Activated CD4-positive, alpha-beta memory T cell treated with anti-CD3 and anti-CD28 coated beads for 36 hours (primary cell): ENCODE measurements at places on chromosomes 11 and 22. TPM values are rescaled to one million over a fixed set of nuclear protein-coding genes. Genes with fewer than 3 reads are reported as not detected.

ZNF280B gene
- 2.1 TPM for total RNA-seq

SYT8 gene
- not detected for total RNA-seq

IGLL5 gene
- total RNA-seq = not detected

CARD18 gene
- not detected for total RNA-seq

CHRM1 gene
- total RNA-seq = not detected

OMP gene
- total RNA-seq = not detected

SYT9 gene
- not detected for total RNA-seq

MS4A14 gene
- not detected for total RNA-seq

CASP5 gene
- not detected for total RNA-seq

TOM1 gene
- 29.8 TPM for total RNA-seq

- H3K4me3 ChIP-seq = no peak overlapping the region
- H3K36me3 ChIP-seq = no peaks in the 10 kb centered on the region
- peaks cover 6% of the 10 kb centered on the region for H3K4me1 ChIP-seq
- H3K27ac ChIP-seq = no peak overlapping the region
- no peaks in the 10 kb centered on the region for H3K27me3 ChIP-seq
Measured at GRCh38 chr11:12287009-12287373, 90.4 kb upstream of the PARVA start.

GRCh38 chr11:86760577-86760976 lies 39.8 kb upstream of the PRSS23 start:
- no peak for DNase-seq
- H3K4me3 ChIP-seq = no peak overlapping the region
- peaks cover 10% of the 10 kb centered on the region for H3K27me3 ChIP-seq
- H3K27ac ChIP-seq = no peak overlapping the region
- no peaks in the 10 kb centered on the region for H3K36me3 ChIP-seq

- H3K4me3 ChIP-seq = no peak overlapping the region
- H3K4me1 ChIP-seq = peaks cover 2% of the 10 kb centered on the region
- no peaks in the 10 kb centered on the region for H3K36me3 ChIP-seq
- no peak for DNase-seq
- H3K27me3 ChIP-seq = peaks cover 13% of the 10 kb centered on the region
Measured at GRCh38 chr11:71241721-71242259, 10.6 kb downstream of the SHANK2 start.

DNA sequence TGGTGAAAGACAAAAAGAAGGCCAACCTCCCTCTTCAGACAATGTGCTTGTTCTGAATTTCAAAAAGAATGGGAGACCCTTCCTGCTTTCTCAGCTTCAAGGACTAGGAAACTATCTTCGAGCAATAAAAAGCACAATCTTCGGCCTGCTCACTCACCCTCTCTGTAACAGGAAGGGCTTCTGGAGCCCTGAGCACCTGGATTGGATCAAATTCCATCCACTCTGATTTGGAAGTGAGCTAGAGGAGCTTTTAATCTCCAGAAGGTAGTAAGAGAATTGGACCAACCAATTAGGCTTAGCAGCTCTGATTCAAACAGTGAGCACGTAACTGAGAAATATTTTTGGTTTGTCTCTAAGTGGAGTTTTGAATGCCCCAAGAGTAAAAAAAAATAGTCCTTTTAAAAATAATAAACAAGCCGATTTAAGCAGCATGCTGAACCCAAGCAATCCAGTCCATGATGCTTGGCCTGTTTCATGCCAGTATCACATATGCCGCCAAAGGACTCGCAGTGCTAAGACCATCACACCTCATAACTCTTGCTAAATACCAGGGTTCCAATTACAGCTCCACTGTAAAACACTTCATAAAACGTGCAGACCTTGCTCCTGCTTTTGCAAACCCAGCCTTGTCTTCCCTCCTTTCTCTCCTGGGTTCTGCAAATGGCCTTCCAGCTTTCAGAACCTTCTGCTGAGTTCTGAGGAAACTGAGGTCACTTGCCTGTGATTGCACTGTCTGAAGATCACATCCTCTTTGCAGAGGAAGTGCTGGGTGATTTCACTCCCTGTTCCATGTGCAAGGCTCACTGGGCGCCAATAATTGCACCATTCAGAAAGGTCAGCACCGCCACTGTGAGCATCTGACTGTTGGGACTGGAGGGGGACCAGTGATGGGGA lies 74.4 kb downstream of the SLC1A2 start:
- DNase-seq = no peak
- no peaks in the 10 kb centered on the region for H3K36me3 ChIP-seq
- H3K27me3 ChIP-seq = no peaks in the 10 kb centered on the region
- no peak overlapping the region for H3K4me3 ChIP-seq

GRCh38 chr11:71472941-71473792 lies 20.2 kb downstream of the NADSYN1 start:
- DNase-seq = no peak
- H3K36me3 ChIP-seq = peaks cover 39% of the 10 kb centered on the region
- H3K4me3 ChIP-seq = no peak overlapping the region
- H3K4me1 ChIP-seq = no peaks in the 10 kb centered on the region
- H3K27me3 ChIP-seq = no peaks in the 10 kb centered on the region

- H3K4me3 ChIP-seq = no peak overlapping the region
- no peaks in the 10 kb centered on the region for H3K36me3 ChIP-seq
- no peak for DNase-seq
- H3K27me3 ChIP-seq = no peaks in the 10 kb centered on the region
Measured at GRCh38 chr11:16226245-16226644, 130.1 kb downstream of the SOX6 start.

GRCh38 chr11:13183094-13183825 lies 94.3 kb upstream of the BMAL1 start:
- H3K27me3 ChIP-seq = peaks cover 15% of the 10 kb centered on the region
- H3K4me1 ChIP-seq = peaks cover 7% of the 10 kb centered on the region
- peaks cover 5% of the 10 kb centered on the region for H3K36me3 ChIP-seq
- no peak for DNase-seq

GRCh38 chr22:46593211-46593681 lies 26.9 kb upstream of the GRAMD4 start:
- DNase-seq = no peak
- H3K4me1 ChIP-seq = peaks cover 18% of the 10 kb centered on the region
- H3K27me3 ChIP-seq = no peaks in the 10 kb centered on the region
- no peaks in the 10 kb centered on the region for H3K36me3 ChIP-seq
- H3K27ac ChIP-seq = no peak overlapping the region

DNA sequence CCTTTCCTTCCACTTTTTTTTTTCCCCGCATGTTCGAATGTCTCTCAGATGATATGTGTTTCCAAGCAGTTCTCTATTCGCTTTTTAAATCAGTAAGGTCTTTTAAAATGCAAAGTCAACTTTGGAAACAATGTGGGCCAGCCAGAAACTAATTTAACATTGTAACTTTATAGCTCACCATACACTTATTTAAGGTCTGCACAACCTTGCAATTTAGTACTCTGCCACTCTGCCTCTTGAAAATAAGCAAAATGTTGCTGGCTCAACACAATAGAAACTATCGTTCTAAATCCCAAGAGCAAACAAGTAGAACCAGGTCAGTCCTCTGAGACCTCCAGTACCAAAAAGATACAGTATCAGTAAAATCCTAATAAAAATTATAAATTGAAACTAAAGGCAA lies 109.0 kb downstream of the SIK3 start:
- DNase-seq = no peak
- H3K4me3 ChIP-seq = no peak overlapping the region
- H3K27ac ChIP-seq = no peak overlapping the region
- peaks cover 85% of the 10 kb centered on the region for H3K4me1 ChIP-seq

DNA sequence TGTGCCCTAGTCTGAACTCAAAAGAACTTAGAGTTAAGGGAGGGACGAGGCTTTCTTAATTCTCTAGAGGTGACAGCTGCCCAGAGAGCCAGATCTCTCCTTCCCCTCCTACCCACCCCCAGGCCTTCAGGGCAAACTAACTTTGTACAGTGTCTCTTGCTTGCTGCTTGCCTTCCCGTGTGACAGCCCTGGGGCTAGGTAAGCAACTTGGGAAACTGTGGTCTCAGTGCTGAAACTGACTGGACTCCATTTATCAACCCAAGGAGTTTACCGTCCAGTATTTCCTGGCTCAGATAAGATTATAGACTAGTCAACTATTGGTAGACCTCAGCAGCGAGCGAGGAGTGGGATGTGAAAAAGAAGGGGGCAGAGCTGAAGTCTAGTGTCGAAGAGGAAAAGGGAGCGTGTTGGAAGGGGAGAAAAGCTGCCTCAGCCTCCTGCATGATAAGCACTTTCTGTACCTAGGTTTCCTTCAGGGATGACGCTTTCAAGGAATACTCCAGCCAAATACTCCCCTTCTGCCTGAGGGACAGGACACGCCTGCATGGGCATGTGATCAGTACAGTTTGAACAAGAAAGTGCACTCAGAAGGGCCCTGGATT lies 43.3 kb upstream of the WEE1 start:
- DNase-seq = no peak
- H3K27me3 ChIP-seq = no peaks in the 10 kb centered on the region
- H3K36me3 ChIP-seq = peaks cover 11% of the 10 kb centered on the region
- H3K27ac ChIP-seq = no peak overlapping the region
- H3K4me1 ChIP-seq = no peaks in the 10 kb centered on the region
- no peak overlapping the region for H3K4me3 ChIP-seq

DNA sequence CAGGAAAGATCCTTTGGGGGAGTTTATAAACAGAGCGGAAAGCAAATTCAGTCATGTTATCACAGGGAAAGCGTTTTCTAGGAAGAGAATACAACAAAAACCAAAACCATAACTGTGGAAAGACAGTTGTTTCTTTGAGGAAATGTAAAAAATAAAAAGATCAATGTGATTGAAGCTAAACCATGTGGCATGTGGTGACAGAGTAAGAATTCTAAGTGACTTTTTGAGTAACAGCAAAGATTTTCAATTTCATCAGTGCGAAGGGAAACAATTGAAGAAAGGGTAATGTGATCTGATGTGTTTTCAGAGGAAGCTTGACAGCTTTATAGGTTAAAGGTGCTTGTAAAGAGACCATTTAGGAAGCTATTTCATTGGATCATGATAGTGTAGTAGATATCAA lies 575.9 kb upstream of the CHORDC1 start:
- no peak overlapping the region for H3K27ac ChIP-seq
- H3K36me3 ChIP-seq = no peaks in the 10 kb centered on the region
- H3K4me1 ChIP-seq = no peaks in the 10 kb centered on the region
- H3K4me3 ChIP-seq = no peak overlapping the region
- DNase-seq = no peak

DNA sequence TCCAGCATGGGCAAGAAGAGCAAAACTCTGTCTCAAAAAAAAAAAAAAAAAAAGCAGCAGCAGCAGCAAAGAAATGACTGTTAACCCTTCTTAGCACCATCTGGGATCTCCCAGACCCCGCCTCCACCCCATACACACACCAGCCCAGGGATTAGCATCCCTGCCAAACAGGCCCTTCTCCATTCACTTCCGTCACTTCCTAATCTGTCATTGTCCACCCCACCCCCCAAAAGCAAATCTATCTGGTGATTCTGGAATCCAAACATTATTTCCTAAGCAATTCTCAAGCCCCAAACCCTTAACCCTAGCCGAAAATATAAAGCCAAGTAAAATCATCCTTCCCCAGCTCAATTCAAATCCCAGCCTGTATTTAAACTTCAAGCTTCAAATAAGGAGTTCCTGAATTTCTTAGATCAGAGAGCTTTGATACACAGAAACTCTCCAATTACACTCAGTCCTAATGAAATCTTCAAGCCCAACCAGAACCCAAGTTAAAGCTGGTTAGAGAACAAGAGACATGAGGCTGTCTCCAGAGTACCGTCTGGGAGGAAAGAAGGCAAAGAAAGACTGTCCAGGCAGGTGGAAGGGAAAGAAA lies 6.0 kb upstream of the AHNAK start:
- DNase-seq = no peak
- peaks cover 4% of the 10 kb centered on the region for H3K36me3 ChIP-seq
- H3K27ac ChIP-seq = peak overlapping the region; percentile 85
- peaks cover 2% of the 10 kb centered on the region for H3K27me3 ChIP-seq
- peaks cover 88% of the 10 kb centered on the region for H3K4me1 ChIP-seq

DNA sequence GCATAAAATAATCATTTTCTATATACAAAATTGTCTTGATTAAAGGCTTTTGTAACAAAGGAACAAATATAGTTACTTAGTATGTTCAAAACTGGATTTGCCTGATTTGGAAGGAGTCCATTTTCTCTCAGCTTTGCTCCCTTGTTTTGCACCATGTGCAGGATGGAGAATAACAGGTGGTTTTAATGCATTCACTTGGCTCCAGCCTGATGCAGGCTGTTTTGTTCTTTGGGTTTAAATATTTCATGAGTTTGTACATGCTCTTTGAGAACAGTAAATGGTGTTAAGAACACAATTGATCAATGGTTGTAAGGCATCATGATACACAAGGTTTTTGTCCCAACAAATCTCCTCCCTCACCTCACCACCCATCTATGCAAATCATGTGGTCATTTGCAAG lies 886.9 kb upstream of the CCDC90B start:
- no peaks in the 10 kb centered on the region for H3K36me3 ChIP-seq
- no peak overlapping the region for H3K27ac ChIP-seq
- no peaks in the 10 kb centered on the region for H3K27me3 ChIP-seq
- no peaks in the 10 kb centered on the region for H3K4me1 ChIP-seq
- no peak overlapping the region for H3K4me3 ChIP-seq

DNA sequence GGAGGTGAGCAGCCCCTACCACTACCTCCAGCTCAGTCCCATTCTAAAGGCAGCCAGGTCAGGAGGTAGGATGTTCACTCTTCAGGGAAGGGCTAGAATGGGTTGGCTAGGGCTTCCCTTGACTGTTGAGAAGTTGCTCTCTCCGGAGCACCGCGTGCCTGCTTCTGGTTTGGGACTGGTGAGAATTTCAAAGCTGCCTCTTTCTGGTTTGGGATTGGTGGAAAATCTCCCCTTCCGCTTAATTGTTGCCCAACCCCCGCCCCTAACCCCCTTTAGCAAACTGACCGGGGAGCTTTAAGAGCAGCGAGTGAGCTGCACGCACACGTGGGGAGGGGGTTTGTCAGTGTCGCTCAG lies 686 bp downstream of the USP2 start:
- no peak overlapping the region for H3K27ac ChIP-seq
- H3K27me3 ChIP-seq = no peaks in the 10 kb centered on the region
- no peak for DNase-seq
- no peaks in the 10 kb centered on the region for H3K36me3 ChIP-seq

GRCh38 chr22:48708558-48709245 lies 1119.0 kb downstream of the BRD1 start:
- no peak for DNase-seq
- no peak overlapping the region for H3K27ac ChIP-seq
- no peak overlapping the region for H3K4me3 ChIP-seq
- H3K27me3 ChIP-seq = no peaks in the 10 kb centered on the region

DNA sequence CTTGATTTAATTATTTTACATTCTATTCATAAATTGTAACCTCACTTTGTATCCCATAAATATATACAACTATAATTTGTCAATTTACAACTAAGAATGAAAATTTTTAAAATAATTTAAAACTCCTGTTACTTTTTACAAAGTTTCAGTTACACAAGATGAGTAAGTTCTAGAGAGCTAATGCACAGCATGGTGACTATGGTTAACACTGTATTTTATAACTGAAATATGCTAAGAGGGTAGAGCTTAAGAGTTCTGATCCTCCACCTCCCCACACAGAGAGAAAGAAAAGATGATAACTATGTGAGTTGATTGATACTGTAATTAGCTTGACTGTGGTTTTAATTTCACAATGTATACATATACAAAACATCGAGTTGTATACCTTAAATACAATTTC lies 412.5 kb upstream of the DDI1 start:
- H3K36me3 ChIP-seq = no peaks in the 10 kb centered on the region
- H3K27ac ChIP-seq = no peak overlapping the region
- DNase-seq = no peak
- H3K4me3 ChIP-seq = no peak overlapping the region
- no peaks in the 10 kb centered on the region for H3K27me3 ChIP-seq

- H3K36me3 ChIP-seq = no peaks in the 10 kb centered on the region
- DNase-seq = no peak
- no peaks in the 10 kb centered on the region for H3K4me1 ChIP-seq
- no peak overlapping the region for H3K27ac ChIP-seq
- H3K27me3 ChIP-seq = peaks cover 39% of the 10 kb centered on the region
Measured at GRCh38 chr11:45264839-45265515, 21.2 kb downstream of the SYT13 start.

GRCh38 chr11:1076061-1076665 lies 1.5 kb downstream of the MUC2 start:
- H3K27me3 ChIP-seq = peaks cover 2% of the 10 kb centered on the region
- DNase-seq = peak; percentile 3
- H3K36me3 ChIP-seq = no peaks in the 10 kb centered on the region
- no peaks in the 10 kb centered on the region for H3K4me1 ChIP-seq
- no peak overlapping the region for H3K27ac ChIP-seq
